ENCODE measurements at places on chromosomes 1 and 21.

GRCh38 chr21:38384675-38385426 lies 113.4 kb downstream of the ERG start:
- DNase-seq: no peak

DNA sequence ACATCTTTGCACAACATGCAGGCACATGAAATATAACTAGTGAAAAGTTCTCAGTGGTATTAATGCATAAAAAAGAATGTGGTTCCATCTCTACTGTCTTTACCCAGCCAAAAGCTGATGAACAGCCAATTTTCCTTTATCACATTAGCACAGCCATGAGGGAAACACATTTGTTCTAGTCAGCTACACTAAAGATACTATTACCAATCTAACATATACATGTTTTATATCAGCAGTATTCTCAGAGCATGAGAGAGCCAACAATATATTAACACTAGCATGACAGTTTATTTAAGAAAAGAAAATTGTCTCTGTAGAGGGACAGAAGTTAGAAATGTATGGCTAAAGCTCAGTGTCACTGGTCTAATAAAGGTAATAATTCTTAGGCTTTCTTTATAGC lies 56.3 kb downstream of the USH2A start:
- no peak for DNase-seq

GRCh38 chr1:151277249-151277648 lies 4.8 kb upstream of the ZNF687 start:
- DNase-seq: no peak

DNA sequence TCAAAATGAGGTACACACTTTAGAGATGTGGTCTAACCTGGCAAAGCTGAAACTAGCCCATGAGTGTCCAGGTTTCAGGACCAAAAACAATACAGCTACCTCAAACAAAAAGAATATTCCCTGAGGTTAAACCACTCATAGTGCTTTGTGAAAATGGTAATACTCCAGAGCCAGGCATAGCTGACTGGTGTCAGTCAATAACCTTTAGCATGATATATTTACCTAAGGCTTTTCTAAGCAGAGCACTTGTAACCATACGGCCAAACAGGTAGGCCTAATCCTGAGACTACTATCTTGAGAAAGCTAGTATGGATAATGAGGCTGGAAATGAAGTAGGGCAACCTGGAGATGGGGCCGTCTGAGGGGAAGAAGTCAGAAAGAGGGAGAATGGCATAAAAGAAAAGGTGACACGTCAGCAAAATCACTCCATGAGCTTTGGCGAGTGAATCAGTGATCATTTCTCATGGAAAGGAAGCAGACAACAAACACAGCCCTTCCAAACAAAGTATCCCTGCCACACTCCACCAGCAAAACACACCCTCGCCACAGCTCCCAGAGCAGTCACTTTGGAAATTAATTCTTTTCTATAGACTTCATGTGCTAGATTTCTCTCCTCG lies 1.7 kb upstream of the LRRC52 start:
- no peak for DNase-seq

GRCh38 chr1:43098200-43098599 lies 73.9 kb downstream of the EBNA1BP2 start:
- DNase-seq: no peak

GRCh38 chr1:213526306-213526705 lies 461.5 kb upstream of the PROX1 start:
- DNase-seq: no peak

- no peak for DNase-seq
Measured at GRCh38 chr1:167849666-167850065, 64.3 kb downstream of the ADCY10 start.

GRCh38 chr1:116377541-116378529 lies 4.8 kb downstream of the ATP1A1 start:
- DNase-seq: no peak

DNA sequence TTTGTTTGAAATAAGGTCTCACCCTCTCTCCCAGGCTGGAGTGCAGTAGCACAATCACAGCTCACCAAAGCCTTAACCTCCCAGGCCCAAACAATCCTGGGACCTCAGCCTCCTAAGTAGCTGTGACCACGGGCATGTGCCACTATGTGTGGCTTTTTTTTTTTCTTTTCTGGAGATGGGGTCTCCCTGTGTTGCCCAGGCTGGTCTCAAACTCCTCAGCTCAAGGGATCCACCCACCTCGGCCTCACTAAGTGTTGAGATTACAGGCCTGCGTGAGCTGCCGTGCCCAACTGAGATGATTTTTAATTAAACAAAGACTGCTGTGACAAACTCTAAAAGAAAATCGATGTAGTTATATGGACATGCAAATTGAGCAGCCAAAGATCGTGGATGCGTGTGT lies 768.4 kb upstream of the ADGRL2 start:
- DNase-seq: no peak

GRCh38 chr1:241817956-241818612 lies 29.9 kb upstream of the EXO1 start:
- DNase-seq: no peak

GRCh38 chr1:220485131-220485530 lies 42.8 kb upstream of the MARK1 start:
- DNase-seq: no peak

DNA sequence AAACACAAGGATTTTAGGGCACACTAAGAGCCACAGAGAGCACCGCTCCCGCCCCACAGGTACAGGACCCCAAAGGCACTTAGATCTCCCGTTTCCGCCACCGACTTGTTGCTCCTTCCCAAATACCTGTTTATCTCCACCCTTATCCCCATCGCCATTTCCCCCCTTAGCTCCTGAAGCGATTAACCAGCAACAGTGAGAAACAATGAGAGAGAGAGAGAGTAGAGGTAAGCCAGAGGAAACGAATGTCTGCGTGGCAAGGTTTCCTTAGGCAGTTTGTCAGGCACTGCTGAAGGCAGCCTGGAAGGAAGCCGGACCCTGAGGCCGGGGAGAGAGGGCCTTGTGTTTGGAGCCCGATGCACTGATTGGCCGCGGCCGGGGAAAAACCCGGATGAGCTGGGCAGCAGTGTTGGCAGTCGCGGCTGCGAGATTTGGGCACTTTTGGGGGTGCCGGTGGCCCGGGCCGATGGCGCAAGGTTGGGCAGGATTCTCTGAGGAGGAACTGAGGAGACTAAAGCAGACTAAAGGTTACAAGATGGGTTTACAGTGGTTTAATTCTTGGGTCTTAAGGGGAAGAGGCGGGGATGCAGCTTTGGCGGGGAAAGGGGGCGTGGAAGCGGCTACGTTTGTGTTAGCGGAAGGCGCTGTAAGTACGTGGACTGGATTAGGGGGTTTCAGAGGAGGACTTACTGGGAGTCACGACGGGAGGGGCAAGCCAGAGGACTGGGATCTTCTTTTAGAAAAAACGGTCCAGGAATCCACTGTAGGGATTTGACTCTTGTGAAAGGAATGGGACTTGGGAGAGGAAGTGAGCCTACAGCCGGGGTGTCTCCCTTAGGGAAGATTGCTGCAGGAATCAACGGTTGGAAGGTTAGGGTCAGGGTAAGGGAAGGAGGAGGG lies at the start of gene GORAB:
Gene GORAB (plus strand): TSS at position 409 of the 900 bp plus-strand sequence. CDS start 58 bp downstream, at position 467.
- DNase-seq: peak; percentile 97

DNA sequence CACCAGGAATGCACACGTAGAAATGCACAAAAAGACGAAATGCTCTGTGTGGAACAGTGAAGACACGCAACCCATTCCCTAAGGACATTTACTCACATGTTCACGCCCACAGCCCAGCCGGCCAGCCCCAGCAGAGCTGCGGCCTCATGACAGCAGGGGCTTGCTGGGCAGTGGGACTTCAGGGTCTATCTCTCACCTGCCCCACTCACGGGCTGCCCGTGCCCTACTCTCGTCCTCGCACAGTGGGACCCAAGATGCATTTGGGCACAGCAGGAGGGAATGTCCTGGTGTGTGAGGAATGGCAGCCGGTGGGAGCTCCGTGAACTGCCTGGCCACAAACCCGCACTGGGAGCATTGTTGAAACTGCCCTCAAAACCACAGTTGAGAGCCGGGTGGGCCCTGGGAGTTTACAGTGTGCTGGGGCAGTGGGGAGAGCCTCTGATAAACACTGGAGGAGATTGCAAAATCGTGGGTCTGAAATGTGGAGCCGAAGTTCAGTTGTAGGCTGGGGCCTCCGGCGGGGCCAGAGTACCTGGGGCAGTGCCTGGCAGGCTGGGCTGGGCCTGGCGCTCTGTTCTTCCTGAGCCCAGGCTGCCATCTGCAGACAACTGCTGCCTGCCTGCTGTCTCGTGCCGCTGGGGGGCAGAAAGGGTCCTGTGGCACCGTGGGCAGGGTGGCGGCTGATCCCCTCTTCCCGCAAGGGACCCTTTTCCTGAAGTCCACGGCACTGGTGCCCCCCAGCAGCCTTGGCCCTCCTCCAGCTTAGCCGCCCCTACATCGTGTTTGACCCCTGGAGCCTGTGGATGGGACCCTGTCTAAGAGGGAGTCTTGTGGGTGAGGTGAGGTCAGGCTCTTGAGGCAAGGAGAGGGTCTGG lies 20.7 kb upstream of the POFUT2 start:
- peak; percentile 75 for DNase-seq

DNA sequence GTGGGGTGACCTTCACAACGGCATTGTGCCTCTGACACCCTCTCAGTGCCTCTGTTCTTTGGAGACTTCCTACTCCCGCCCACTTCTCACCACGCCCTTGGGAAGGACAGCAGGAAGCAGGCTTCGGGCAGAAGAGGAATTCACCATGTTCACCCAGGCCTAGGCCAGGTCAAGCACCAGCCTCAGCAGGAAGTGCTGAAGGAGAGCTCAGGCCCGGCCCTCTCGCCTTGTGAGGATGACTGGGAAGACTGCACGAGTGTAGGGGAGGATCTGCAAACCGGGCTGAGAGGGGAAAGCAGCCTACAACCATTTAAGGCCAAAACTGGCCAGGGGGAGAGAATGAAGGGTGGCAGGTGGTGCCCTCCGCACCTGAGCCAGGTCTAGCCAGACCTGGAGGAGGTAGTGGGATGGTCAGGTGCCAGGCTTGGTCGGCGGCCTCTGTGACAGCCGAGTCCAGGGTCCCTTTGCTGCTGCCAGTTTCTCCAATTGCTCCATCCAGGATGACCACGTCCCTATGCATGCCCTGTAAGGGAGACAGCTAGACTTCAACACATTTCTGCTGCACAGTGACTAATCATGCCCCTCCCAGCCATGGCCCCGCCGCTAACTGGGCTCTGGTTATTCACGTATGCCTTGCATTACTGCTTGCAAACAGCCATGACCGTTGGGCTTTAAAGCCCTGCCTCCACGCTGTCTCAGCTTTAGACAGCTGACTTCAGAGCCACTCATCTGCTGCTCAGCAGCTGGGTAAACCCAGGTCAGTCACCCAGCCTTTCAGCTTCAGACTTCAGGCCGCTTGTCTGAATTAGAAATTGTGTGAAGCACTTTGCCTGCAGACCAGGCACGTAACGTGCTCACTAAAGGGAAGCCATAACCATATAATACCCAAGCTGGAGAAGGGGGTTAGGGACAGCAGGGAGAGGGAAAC lies 8.9 kb downstream of the MRTO4 start:
- peak; percentile 69 for DNase-seq

GRCh38 chr1:165152109-165152508 lies 204.4 kb downstream of the LMX1A start:
- DNase-seq: no peak

GRCh38 chr1:62833529-62833928 lies 49.6 kb downstream of the ATG4C start:
- no peak for DNase-seq

DNA sequence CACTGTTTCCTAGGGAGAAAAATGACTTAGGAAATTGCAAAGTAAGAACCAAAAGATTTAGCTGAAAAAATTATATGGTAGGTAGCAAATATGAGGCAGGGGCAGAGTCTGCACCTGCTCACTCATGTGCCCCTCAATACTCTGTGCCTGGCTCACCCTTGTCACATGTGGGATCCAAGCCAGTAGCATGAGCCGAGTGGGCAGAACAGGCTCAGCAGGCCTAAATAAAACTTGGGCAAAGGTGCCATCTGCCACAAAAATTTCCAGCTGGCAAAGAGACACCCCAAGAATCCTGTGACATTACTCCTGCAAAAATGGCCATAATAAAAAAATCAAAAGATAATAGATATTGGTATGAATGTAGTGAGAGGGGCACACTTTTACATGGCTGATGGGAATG lies 1321.2 kb downstream of the NCAM2 start:
- no peak for DNase-seq

DNA sequence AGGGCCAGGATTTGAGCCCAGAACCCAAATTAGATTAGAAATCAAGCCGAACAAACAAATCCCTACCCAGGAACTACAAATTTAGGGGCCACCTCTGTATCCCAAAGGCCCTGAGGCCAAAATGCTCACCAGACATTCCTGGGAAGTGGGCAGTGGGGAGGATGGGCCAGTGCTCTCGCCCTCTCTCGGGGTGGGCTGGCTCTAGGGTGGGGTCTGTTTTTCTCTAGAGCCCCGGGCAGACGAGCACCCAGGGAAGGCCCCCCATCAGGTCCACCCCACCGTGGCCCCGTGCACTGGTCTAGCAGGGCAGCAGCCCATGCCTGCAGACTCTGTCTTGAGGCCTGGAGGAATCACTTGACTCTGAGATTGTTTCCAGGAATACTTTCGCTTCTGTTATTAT lies 252.0 kb downstream of the RRAGC start:
- DNase-seq: no peak

DNA sequence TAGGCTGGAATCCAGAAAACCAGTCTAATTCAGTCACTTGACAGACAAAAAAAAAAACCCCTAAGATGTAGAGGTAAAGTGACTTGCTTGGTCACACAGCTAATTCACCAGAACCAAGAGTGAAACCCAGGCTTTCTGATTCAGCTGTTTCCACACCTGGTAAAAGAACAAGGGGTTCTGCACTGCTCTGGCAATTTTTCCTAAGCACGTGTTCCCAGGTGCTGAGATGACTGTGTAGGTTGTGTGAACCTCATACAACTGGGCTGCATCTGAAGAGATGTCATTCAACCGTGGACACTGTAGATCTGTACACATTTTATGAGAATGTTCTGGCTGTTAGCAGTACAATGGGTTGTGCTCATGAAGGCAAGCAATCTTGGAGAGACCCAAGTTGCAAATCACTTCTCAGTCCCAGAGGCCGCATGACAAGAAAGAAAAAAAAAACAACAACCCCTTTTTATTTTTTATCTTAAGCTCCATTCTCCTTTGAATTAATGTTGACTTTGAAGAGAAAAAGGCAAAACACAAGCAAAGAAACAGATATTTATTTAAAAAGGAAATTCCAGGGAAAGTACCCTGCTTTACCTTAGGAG lies 95.4 kb downstream of the INTS7 start:
- DNase-seq: no peak

DNA sequence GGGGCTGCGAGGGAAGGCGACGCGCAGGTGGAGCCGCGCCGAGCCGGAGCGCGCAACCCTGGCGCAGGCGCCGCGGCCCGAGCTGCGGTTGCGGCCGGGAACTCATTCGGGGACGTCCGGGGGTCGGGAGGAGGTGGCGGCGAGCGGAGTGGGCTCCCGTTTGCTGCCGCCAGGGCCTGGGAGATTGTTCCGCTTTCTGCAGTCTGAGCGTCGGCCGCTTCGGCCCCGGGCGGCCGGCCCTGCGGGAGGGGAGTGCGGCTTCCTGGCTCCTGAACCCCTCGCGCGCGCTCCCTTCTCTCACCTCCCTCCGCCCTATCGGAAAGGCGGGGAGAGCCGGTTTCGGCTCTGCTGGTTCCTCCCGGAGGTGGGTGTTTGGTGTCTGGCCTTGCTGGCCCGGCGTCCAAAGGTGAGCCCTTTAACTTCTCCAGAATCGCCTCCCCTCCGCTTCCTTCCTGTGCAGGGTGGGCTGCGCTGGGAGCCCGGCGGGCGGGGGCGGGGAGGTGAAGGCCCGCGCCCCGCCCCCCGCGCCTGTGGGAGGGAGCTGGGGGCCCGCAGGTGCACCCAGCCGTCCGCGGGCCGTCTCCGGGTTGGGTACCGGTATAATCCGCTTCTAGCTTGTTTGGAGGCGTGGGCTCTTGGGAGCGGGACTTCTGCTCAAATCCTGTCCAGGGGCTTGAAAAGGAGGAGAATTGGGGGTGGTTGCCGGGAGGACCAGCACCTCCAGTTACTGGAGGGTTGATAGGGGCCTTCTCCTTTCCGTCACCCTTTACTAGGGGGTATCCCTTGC lies 683 bp downstream of the LRRC8D start:
- DNase-seq: peak; percentile 82

Data from upper lobe of right lung (tissue), 1 donor.